GM06990 (cell line): ENCODE measurements at places on chromosomes 3 and 15.

GRCh38 chr3:193782276-193782647 is 189.3 kb downstream of the OPA1 start:
- DNase-seq = no peak

GRCh38 chr3:82474711-82475110 is 713.3 kb upstream of the GBE1 start:
- no peak for DNase-seq

DNA sequence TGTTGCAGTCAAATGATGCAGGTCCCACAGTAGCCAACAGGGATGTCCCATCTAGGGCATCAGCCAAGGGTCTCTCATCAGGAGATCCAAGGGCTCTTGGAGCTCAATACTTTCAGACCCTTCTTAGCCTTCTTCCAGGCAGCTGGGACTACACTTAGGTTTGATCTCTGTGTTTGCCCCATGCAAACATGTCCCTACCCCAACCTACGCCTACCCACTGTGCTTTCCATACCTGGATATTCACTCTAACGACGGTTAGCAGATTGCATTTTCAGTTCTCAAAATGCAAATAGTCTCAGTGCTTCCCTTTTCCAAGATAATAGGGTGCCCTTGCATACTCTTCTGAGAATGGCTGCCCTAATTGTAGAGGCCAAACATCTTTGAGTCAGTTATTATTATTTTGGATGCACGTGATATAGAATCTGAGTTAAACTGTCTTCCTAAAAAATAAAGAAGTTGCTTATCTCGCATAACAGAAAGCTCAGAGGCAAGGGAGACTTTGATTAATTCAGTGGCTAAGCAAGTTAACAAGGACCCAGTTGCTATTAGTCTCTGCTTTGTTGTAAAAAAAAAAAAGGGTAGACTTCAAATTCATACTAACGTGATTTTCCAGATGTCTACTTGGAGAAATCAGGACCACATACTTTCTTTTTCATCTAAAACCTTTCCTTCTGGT is 1.0 kb upstream of the CEP70 start:
- DNase-seq = no peak

DNA sequence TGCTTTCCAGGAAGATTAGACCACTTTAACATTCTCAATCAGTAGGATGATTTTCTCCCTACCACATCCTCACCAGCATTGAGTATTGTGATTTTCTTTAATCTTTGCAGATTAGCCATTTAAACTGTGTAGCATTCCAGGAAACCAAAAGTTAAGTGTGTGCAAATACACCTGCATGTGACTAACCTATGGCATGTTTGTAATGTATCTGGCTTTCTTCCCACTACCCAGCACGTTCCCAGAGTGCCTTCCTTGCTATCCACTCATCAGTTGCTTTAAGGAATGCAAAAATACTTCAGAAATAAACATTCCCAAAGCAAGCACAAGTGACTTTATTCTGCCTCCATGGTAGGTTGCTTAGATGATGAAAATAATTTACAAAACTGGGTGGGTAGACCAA is 74.2 kb downstream of the ATG7 start:
- DNase-seq = no peak

DNA sequence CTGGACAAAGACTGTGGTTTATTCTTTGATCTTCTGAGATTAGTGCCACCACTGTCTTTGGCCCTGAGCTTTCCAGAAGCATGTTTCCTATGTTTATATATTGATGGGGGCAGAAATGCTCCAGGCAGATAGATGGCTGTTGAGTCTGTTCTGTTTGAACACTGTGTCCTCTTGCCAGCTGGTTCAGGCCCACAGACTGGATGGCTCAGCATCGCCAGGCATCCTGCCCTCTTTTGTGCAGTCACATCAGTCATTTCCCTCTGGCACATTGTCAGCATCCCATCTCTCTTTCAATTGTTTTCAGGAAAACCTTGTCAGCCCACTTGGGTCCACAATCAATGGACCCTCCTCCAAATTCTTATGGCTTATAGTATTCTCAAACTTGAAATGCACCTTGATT is 141.2 kb downstream of the NEK11 start:
- no peak for DNase-seq

DNA sequence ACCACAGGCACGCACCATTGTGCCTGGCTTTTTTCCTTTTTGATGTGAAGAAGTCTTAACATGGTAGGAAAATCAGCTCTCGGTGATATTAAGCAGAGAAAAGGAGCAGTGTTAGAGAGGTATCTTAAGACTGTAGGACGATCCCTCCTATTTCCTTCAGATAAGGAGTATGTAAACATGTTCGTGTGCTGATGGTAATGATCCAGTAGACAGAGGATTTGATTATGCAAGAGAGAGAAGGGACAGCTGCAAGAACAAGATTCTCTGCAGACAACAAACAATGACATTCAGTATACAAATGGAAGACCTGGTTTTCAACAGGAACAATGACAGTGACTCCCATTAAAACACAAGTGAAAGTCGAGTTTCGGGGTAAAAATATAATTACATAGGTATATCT is 95.1 kb upstream of the MELTF start:
- no peak for DNase-seq
